ENCODE measurements at places on chromosomes 12 and 14.

- no peak for DNase-seq
These were observed 10.6 kb downstream of the SDS start for GRCh38 chr12:113392988-113393579.

GRCh38 chr14:57287745-57288144 is 19.0 kb downstream of the AP5M1 start:
- no peak for DNase-seq

DNA sequence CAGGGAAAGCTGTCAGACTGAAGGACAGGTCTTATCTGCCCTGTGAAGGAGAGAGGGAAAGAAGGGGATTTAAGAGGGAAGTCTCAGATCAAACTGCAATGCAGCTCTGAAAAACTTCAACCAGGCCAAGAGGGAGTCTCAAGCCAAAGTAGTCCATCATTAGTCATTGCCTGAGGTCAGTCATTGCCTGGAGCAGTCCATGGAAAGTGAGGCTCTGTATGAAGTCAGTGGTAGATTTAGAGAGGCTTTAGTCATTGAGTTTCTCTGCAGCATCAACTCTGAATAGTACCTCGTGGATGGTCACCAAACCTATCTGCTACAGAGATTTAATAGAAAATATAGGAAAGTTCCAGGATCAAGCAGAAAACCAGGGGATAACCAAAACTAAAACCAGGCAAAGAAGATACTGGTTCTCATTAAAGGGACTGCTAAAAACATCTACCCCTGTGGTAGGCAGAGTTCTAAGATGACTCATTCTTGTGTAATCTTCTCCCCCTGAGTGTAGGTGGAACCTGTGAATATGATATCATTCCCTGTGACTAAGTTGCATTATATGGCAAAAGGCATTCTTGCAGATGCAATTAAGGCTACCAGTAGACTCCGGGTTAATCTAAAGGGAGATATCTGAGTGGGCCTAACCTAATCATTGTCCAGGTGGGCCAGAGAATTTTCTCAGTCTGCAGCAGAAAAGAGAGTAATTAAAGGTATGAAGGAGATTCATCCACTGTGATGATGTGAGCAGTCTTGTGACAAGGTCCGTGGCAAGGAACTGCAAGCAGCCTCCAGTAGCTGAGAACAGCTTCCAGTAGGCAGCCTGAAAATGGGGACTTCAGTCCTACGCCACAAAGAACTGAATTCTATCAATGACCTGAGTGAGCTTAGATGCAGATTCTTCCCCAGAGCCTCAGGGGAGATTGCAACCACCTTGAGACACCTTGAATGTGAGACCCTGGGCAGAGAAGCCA is 123.1 kb downstream of the GALC start:
- no peak for DNase-seq

GRCh38 chr12:33429468-33429867 is 10.2 kb downstream of the SYT10 start:
- no peak for DNase-seq

Measured in activated CD4-positive, CD25-positive, alpha-beta regulatory T cell (primary cell).